ENCODE measurements at places on chromosomes 3 and 15.

DNA sequence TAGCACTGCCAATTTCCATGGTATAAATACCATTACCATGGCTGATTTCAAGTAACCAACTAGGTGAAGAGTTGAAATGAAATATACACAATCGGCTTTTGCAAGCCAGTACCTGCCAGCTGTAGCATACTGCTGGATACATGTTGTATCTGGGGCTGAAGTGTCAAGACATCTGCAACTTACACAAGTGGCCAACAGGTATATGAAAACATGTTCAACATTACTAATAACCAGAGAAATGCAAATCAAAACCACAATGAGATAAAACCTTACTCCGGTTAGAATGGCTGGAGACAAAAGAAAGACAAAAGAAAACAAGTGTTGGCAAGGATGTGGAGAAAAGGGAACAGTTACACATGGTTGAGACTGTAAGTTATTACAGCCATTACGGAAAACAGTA, 11.6 kb downstream of the ATOSA start:
- DNase-seq, result peak; percentile 8

DNA sequence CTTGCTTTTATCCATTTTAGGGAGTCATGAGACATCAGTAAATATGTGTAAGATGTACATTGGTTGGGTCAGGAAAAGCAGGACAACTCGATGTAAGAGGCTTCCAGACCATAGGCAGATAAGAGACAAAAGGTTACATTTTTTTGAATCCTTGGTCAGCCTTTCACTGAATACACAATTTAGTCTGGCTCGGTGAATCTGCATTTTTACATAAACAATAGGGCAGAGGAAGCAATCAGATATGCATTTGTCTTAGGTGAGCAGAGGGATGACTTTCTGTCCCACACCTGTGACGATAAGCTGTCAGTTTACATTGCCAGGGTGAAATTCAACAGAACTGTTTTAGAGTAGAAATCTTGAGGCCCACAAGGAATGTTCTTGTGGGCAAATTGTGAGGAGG, 20.6 kb downstream of the NPAP1 start:
- DNase-seq, result no peak

GRCh38 chr3:42556089-42556632, 25.6 kb downstream of the SEC22C start:
- DNase-seq, result peak; percentile 84

- no peak for DNase-seq
Measured at GRCh38 chr15:34647569-34648293, 64.3 kb upstream of the GOLGA8B start.

- no peak for DNase-seq
Measured at GRCh38 chr3:14297784-14298236, 104.6 kb upstream of the SLC6A6 start.

GRCh38 chr3:114939920-114940319, 207.2 kb downstream of the ZBTB20 start:
- DNase-seq, result no peak

DNA sequence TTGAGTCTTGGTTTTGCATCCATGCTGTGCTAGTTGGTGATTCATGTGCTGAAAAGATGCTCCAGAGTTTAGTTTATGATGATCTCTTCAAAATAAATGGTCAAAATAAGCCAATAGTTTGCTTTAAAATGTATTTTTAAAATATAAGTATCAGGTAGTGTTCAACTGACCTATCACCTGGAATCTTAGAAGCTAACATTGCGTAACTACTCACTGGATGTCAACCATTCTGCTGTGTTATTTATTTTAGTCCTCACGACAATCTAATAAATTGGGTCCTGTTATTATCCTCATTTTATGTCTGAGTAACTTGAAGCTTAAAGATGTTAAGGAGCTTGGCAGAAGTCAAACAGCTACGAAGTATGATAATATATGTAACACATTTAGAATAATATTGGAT, 563.7 kb upstream of the MDFIC2 start:
- DNase-seq, result no peak

GRCh38 chr15:67946701-67947100, 106.9 kb upstream of the RNU6-1 start:
- DNase-seq, result no peak

DNA sequence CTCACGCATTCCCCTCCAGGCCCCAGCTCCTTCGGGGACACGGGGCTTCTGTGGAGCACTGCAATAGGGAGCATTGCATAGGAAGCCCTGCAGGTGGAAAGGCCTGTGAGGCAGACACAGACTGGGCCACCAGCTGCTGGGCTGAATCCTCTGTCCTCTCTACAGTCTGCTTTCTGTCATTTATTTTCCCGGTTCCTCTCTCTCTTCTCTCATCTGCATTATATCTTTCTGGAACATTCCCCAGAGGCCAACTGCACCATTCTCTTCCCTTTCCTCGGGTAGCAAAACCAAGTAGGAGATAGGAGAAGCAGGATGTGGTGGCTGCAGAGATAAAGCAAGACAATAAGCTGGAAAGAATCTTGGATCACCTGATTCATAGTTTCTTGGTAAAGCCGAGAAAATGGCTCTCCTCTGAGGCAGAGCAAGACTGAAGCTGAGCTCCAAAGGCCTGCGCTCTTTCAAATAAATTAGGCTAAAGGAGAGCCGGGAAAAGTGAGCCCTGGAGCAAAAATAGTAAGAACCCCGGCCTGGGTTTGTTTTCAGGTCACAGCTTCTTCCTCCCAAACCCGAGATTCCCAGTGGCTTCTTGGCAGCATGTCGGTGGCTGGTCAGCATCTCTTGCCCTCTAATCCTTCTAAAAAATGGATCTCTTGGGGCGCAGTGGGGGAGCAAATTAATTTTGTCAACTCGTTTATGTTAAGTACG, 5.3 kb downstream of the TM4SF4 start:
- DNase-seq, result no peak

DNA sequence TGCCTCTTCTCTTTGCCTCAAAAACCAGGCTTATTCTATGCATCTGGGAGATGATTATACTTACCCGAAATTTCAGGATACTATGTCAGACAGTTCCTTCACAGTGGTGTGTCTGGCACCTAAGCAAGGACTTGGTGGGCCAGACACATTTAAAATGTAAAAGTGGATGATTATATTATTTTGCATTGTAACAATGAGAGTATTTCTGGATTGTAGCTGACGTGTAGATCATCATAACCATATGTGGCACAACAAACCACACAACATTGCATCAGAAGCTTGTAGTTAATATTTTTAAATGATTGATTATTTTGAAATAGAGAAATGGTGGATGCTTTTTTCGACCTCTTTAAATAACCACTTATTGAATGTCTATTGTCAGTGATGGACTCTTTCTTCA, 109.0 kb downstream of the TIGIT start:
- DNase-seq, result no peak

- DNase-seq, result no peak
Measured at GRCh38 chr3:117549716-117550115, 840.1 kb downstream of the TUSC7 start.

DNA sequence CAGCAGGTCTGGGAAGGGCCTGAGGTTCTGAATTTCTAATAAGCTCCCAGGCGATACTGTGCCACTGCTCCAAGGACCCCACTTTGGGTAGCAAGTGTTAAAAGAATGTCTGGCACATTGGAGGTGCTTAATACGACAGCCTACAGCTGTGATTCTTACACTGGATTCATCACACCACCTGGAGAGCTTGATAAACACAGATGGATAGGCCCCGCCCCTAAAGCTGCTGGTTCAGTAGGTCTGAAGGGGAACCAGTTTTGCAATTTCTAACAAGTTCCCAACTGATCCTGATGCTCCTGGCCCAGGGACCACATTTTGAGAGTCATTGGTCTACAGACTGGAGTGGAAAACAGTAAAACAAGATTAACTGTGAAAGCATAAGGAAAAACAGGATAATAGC, 124.8 kb upstream of the ST8SIA2 start:
- no peak for DNase-seq

DNA sequence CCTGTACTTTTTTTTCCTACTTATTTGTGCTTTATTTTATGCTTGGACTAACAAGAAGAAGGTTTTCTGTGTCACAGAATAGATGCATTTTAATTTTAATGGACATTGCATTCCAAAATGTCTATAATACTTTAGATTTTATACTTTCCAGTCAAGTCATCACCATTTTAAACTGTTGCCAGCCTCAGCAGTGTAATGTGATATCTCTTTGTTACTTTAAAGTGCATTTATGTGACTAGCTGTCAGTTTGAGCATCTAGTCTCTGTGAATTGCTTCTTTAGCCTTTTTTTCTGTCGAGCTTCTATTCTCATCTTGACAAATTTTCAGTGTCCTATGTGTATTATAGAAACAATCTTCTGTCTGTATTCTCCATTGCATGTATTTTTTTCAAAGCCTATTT, 511.4 kb upstream of the CBLB start:
- no peak for DNase-seq

GRCh38 chr3:40645883-40646282, 121.1 kb downstream of the ZNF621 start:
- DNase-seq, result no peak

GRCh38 chr15:100373120-100373896, 31.5 kb upstream of the ADAMTS17 start:
- no peak for DNase-seq

- DNase-seq, result no peak
Measured at GRCh38 chr15:52278135-52278534, 17.5 kb downstream of the MYO5C start.

DNA sequence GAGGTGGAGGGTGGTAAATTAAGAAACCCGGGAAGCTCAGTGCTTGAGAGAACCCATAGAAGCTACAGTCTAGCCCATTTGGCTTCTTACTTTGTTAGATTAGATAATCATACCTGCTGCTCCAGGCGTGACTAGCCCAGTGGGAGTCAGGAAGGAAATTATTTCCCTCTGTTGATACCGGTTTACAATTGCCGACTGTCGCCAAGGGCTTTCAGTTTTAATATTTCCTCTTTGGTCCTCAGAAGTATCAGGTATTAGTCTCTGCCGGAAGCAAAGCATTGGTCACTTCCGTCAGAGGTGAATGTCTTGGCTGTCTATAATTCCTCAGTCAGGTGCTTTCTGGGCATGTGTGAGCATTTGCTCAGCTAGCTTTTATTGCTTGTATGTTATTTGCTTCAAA, 75.2 kb downstream of the LPP start:
- DNase-seq, result no peak

DNA sequence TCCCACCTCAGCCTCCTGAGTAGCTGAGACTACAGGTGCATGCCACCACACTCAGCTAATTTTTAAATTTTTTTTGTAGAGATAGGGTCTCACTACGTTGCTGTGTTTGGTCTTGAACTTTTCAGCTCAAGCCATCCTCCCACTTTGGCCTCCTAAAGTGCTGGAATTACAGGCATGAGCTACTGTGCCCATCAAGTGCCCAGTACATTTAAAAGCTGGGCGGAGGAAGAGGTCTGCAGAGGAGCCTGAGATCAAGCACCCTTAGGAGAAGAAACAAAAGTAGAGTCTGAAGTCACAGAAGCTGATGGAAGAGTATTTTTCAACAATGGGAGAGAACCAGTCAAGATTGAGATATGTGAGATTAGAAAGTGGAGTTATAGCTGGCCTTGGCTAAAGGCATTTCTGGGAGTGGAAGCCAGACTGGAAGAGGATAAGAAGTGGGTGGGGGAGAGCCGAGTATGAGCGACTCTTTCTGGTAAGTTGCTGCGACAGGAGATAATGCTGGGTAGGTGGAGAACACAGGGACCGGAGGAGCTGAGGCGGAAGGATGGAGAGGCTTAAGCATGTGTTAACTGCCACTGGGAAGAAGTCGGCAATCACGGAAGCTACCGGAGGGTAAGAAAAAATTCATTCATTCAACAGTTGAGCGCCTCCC, 782 bp upstream of the IREB2 start:
- no peak for DNase-seq

GRCh38 chr3:56885453-56885852, 83.7 kb upstream of the ARHGEF3 start:
- no peak for DNase-seq

- DNase-seq, result no peak
Measured at GRCh38 chr3:38610436-38610835, 39.1 kb downstream of the SCN5A start.

DNA sequence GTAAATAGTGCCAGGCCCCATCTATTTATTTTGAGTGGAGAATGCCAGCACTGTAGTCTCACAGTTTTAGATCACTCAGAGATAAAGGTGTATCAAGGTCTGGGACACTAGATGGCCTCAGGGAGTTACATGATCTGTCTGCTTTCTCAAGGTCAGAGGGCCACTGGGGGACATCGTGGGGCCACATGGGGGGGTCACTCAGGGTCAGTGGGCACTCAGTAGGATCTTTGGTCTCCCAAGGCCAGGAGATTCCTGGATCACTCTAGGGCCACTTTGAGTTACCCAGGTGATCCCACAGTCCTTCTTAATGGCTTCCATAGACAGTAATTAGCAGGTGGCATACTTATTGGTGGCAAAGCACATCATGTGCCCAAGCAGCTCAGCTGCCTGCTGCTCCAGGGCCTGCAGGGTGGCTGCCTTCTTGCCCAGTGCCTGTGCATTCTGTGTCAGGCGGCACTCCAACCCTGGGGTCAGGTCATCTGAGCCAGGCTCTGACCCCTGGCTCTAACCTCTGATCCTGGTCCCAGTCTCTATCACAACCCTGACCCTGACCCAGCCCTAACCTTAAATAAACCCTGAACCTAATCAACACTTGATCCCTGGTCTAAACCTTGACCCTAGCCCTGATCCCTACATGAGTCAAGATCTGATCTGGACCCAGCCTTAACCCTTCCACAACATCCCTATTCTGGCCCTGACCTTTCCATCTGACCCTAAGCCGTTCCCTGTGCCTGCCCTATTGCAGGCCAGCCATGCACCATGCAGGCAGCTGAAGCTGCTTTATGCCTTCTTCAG, 1.8 kb upstream of the LAMB2 start:
- DNase-seq, result no peak

DNA sequence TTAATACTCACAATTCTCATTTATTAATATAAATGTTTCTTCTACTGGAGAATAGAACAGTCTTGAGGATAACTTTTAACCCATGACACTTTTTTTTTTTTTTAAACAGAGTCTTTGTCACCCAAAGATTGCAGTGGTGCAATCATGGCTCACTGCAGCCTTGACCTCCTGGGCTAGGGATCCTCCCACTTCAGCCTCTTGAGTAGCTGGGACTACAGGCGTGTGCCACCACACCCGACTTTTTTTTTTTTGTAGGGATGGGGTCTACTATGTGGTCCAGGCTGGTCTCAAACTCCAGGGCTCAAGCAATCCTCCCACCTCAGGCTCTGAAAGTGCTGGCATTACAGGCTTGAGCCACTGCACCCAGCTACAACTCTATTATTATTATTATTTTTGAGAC, 34.5 kb downstream of the PIK3CB start:
- no peak for DNase-seq

- no peak for DNase-seq
Measured at GRCh38 chr3:73431183-73431900, 193.4 kb downstream of the PDZRN3 start.

- DNase-seq, result peak; percentile 94
Measured at GRCh38 chr3:47420511-47421484, 40.0 kb downstream of the PTPN23 start.

DNA sequence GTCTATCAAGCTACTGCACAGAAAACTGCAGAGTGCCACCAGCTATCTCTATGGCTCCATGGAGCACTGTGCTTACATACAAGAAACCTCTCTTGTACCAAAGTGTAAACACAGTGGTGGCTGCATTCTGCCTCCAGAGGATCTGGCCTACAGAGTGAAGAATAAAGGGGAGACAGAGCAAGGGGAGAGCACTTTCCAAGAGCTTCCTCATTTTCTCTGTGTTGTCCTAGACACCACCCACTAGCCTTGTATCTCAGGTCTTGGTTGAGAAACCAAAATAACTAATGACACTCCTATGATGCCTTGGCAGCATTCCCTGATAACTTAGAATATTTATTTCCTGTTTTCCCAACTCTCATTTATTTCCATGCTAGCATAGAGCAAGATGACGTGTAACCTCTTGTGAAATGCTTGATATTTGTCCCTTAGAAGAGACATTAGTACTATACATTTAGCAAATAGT, 56.9 kb upstream of the PHLDB2 start:
- DNase-seq, result no peak

GRCh38 chr3:134615743-134616142, 35.1 kb downstream of the KY start:
- no peak for DNase-seq
